ENCODE measurements at places on chromosomes 3 and 15.
A peak's percentile ranks its signal among the peaks of the same experiment; 100 is the strongest.

- DNase-seq = no peak
These were observed 36.7 kb downstream of the RGMA start for GRCh38 chr15:93052090-93052879.

DNA sequence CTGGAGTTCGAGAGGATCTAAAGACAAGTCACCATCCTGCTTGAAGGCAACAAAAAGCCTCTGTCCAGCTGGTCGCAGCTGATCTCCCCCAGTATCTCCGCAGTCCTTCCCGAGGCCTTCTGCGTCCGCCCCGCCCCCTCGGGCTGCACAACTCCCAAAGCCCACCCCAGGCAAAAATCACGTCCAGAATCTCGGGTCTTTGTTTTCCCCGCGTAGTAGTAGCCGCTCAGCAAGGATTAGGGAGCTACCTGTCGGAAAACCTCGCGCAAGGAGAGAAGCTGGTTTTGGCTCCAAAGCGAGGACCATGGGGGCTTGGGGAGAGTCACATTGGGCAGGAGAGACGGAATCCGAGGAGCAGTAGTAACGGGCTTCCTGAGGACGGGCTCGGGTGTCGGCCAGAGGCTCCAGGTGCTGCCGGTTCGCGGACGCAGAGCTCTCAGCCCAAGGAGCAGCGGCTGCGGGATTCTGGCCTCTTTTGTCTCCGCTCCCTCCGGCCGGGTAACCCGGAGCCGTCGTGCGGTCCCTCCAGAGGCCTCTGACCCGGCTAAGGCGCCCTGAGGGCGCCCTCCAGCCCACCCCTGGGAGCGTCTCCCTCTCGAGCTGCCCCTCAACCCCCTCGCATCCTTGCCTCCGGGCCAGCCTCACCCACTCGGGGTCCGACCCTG, 401 bp downstream of the ZSCAN29 start:
- peak; percentile 3 for DNase-seq

DNA sequence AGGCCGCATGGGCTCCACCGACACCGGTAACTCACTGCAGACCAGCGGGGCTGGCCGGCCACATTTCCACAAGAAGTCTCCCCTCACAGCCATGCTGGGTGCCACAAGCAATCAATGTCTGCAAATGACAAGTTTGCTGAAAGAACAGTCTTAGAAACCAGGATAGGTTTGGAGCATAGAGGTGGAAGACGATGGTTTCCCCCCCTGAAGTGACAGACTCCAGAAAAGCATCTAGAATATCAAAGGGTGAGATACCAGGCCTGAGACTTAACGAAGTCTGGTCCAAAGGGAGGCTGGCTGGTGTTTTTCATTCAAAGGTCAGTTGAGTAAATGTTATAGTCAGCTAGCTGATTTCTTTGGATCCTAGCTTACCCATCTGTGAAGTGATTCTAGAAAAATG, 50.0 kb upstream of the WNT5A start:
- DNase-seq = no peak

- DNase-seq = no peak
These were observed 363.5 kb downstream of the FOXP1 start for GRCh38 chr3:71219744-71220638.

GRCh38 chr3:74059923-74060600, 435.3 kb upstream of the PDZRN3 start:
- no peak for DNase-seq

GRCh38 chr3:37993820-37994638, 3.4 kb downstream of the VILL start:
- peak; percentile 71 for DNase-seq

GRCh38 chr15:92882697-92883162, 17.4 kb upstream of the CHD2 start:
- no peak for DNase-seq

DNA sequence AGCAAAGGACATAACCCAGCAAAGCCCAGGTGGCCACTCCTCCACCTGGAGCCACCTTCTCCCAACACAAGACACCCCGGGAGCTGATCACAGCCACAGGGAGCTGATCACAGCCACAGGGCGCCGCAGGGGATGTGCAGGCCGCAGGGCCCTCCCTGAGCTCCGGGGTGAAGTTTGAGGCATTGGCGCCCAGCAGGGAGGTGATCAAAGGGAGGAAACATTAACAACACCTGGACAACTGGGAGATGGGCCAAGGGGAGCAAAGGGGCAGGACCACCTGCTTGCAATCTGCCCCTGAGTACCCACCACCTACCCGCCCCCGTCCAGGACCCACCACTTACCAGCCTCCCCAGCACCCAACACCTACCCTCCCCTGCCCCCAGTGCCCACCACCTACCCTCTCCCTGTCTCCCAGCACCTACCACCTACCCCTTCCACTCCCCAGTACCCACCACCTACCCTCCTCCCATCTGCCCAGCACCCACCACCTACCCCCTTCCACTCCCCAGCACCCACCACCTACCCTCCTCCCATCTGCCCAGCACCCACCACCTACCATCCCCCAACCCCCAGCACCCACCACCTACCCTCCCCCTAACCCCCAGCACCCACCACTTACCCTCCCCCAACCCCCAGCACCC, 2.4 kb downstream of the UROC1 start:
- no peak for DNase-seq

DNA sequence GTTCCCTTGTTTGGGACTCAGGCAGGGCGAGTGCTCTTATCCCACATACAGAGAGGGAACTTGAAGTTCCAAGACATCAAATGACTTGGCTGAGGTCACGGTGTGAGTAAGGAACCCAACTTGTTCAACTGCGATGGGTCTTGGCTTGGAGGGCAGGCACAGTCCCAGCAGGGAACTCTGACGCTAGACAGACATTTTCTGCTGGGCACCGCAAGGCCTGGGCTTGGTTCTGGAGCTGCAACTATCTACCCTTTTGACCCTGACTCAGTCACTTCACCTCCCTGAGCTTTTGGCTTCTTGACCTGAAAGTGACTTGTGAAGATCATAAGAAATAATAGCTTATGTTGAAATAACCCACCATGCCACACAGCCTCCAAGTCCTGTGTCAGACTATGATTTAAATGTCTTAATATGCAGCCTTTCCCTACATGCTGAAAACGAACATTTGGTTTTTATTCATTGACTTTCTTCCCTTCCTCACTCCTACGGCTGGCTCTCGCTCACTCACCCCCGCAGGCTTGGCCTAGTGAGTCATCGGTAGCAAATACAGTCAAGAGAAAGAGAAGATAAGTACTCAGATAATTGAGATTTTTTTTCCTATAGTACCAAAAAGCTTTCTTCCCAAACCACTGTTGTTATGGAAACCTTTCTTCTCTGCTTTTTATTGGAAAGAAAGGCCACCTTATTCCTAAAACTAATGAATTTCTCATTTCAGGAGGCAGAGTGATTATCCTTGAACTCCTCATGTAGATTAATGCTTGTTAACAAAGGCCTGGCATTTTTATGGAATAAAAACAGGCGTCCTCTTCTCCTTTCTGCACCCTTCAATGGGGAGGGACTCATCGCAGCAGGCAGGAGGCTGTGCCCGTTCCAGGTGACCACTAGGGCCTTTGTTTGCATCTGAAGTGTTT, 178.4 kb downstream of the ATP10A start:
- no peak for DNase-seq

DNA sequence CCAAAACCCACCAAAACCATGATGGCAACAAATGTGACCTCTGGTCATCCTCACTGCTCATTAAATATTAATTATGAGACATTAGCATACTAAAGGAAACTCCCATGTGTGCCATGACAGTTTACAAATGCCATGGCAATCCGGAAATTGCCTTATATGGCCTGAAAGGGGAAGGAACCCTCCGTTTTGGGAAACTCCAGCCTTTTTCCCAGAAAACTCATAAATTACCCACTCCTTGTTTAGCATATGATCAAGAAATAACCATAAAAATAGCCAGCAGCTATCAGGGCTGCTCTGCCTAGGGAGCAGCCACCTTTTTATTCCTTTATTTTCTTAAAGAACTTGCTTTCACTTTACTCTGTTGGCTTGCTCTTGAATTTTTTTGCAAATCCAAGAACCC, 992.7 kb downstream of the NTRK3 start:
- no peak for DNase-seq
